Activated CD4-positive, alpha-beta T cell treated with anti-CD3 and anti-CD28 coated beads, Interleukin-10, Interleukin-2, amounts not matched to agents 100 ng/mL and 50 ng/mL, durations not matched to agents 16 hours and 8 hours (primary cell): ENCODE measurements at places on chromosomes 1 and 21.

DNA sequence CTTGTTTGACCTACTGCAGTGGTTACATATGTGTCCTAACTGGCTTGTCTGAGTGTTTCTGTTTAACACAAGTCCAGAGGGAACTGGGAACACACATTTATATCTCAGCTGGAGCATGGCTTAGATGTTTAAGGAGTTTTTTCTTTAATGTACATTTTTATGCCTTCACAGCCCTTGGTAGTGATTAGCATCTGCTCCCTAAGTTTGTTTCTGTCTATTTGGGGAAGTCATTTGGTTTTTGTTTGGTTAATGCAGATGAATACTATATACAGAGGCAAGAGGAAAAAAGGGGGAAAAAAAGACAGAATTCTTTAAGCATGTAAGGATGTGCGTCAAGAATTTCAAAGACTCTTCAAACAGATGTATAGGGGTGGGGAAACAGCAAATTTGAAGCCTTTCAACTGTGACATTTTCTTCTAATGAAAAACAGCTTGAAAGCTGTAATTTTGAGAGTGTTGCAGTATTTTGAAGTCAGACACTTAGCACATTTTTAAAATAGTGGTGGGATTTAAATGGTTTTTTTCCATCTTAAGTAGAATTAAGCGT is 15.4 kb downstream of the MACO1 start:
- no peak for DNase-seq

DNA sequence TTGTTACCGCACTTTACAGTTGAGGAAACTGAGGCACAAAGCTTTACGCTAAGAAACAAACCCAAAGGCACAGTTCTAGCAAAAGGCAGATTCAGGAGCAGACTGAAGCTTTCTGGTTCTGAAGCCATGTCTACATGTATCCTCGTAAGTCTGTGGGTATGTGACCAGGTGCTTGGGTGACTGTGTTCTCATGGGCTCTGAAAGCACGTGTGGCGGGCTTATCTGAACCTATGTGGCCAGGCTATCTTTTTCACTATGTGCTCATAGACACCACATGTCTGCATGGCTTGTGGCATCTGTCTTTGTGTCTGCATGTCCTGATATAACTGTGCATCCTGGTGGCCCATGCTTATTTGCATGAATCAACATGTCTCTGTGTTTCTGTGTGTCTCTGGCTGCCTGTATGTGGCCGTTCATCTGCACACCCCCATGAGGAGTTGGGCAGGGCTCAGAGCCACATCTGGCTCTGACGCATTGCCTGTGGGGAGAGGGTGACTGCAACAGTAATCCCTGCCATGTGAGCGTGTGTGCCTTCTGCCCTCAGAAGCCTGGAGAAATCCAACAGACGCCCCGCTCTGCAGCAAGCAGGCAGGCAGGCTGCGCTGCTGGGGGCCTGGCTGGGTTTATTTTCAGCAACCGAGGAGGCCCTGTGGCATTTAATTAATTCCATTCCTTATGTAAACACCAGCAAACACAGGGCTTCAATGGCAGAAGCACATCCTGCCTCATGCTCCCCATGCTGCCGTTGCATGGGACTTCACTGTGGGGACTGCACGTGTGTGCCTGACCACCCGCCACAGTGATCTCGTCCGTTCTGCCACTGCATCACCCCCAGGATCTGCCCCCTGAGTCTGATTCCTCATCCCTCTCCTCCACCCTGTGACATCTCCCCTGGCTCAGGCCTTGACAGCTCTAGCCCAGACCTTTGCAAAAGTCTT is 115.4 kb downstream of the TRABD2B start:
- DNase-seq: no peak

DNA sequence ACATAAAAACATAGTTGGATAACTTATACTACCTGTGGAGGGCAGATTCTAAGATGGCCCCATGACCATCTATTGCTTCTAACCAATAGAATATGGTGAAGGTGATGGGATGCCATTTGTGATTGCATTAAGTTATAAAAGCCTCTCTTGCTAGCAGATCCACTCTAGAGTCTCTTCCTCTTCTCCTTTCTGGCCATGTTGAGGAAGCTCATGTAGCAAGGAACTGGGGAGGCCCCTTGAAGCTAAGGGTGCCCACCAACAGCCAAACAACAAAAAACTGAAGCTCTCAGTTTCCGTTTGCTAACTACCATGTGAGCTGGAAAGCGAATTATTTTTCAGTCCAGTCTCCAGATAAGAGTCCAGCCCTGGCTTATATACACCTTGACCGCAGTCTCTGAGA is 16.0 kb upstream of the AGO1 start:
- no peak for DNase-seq

DNA sequence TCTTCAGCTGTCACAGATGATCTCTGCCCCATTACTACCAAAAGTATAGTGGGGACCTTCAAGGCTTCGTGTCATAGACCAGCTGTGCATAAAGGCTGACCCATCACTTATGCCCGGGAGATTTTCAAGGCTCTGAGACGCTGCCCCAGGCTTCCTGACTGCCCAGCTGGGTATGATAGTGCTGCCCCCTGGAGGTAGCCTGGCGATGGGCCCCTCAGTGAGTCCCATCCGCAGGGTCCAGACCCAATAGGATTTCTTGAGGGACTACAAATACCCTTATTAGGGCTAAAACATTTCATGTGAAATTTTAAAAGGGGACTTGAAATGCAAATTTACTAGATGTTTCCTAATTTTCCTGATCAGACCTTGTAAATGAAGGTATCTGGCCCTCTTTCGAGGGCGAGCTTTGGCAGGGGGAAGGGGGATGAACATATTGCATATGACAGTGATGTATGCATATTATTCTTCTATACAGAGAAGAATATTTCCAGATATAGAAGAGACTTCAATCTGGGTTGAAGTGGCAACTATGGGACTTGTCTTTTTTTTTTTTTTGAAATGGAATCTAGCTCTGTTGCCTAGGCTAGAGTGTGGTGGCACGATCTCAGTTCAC is 11.7 kb upstream of the FCMR start:
- DNase-seq: peak; percentile 66

- no peak for DNase-seq
Measured at GRCh38 chr1:21652101-21652936, 16.8 kb downstream of the RAP1GAP start.

DNA sequence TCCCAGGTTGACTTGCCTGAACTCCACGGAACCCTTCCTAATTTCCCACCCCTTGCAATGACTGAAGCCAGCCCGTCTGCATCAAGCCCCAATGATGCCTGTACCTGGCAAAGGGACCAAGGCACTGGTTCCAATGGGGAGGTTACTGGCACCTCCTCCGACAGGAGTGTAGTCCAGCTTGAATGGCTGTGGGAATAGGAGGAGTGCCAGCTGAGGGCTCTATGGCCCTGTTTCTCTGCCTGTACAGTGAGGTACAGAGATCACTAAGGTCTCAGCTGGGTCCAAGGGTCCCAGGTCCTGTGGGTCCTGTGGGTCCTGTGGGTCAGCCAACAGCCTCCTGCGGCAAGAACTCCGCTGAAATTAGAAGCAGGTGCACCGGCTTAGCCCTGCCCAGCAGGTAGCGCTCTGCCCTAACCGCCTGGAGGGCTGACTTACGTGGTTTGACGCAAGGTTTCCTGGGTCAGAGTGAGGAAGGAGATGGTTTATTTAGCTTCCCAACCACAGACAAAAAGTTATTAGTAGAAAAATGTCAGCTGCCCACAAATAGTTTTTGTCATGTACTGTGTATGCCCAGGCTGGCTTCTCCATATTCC is 9.9 kb upstream of the SPRR4 start:
- DNase-seq: no peak

DNA sequence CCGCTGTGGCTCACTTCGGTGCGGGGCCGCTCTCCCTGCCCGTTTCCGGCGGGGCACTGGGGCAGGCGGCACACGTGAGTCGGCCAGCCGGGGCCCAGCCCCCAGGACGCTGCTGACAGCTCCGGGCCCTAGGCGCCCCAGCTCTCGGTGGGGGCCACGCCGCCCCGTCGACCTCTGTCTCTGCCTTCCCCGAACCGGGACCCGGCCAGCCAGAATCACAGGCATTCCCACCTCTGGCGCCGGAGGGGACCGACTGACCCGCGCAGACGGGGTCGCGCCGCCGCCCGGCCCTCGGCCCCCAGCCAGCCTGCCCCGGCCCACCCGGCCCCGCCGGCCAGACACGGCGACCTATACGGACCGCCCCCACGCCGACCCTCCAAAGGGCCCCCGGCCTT is 755 bp downstream of the SCMH1 start:
- DNase-seq: peak; percentile 78

DNA sequence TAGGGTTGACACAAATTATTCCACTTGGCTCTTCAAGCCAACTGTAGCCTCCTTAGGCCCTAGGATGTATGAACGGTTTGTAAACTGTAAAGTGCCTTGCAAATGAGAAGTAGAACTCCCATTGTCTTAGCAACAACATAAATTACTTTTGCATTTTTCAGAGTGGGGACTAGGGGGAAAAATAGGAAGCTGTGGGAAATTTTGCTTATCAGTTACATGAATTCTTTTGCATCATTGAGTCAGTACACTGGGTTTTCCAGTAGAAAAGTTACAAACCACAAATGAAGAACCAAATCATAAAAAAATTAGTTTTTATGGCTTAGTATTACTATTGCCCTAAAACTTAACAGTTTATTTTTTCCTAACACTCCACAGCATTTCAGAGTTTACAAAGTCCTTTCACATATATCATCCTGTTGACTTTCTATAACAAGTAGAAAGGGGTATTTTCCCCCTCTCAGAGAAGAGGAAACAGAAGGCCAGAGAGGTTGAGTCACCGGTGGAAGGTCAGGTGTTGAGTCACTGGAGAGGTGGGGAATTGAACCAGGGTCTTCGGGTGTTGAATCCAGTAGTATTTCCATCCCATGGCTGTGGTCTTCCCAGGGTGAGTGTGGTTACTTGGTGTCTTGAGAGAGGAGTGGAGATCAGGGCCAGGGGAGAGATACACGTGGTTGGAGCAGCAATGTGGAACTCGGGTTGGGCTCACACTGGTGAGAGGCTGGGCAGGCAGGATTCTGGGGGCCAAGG is 71.9 kb upstream of the USP24 start:
- DNase-seq: no peak

GRCh38 chr1:97758541-97759057 is 162.2 kb downstream of the DPYD start:
- DNase-seq: no peak

DNA sequence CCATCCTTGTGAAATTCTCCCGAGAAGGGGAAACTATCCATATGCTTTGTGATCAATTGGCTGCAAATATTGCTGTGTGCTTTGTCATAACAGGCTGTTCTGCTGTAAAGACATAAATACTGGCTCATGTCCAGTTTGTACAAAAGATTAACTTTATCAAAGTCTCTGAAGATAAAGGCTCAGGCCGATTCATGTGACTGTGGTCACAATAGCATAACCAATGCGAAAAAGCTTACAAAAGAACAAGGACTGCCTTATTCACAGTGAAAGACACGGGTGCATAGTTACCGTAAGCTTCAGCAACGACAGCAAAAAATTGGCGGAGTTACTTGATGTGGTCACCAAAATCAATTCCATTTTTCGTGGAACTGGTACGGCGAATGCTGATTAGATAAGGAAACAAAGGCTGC is 173.6 kb upstream of the CHRM3 start:
- DNase-seq: no peak

- peak; percentile 17 for DNase-seq
Measured at GRCh38 chr1:115275216-115275615, 62.8 kb downstream of the NGF start.

DNA sequence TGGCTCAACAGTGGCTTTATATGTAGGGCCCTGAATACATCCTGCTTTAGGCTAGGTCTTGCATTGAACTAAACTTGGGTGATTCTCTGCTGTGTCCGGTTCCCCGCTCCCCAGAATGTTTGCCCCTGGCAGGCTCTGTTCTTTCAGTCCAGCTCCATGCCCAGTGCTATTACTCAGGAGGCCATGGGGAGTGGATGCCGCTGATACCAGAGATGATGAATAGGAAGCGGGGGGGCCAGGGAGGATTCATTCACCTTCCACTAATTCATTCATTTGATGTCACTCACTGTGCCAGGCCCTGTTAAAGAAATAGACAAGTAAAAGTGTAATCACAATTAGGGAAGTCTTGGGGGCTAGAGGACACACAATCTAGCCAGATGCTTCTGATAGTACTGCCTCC is 83.8 kb downstream of the TMEM53 start:
- DNase-seq: no peak

- no peak for DNase-seq
Measured at GRCh38 chr1:169345511-169345910, 22.1 kb downstream of the NME7 start.

GRCh38 chr1:38046884-38047602 is 450 bp upstream of the POU3F1 start:
- peak; percentile 84 for DNase-seq

- no peak for DNase-seq
Measured at GRCh38 chr1:17436380-17437174, 2.9 kb downstream of the RCC2 start.

DNA sequence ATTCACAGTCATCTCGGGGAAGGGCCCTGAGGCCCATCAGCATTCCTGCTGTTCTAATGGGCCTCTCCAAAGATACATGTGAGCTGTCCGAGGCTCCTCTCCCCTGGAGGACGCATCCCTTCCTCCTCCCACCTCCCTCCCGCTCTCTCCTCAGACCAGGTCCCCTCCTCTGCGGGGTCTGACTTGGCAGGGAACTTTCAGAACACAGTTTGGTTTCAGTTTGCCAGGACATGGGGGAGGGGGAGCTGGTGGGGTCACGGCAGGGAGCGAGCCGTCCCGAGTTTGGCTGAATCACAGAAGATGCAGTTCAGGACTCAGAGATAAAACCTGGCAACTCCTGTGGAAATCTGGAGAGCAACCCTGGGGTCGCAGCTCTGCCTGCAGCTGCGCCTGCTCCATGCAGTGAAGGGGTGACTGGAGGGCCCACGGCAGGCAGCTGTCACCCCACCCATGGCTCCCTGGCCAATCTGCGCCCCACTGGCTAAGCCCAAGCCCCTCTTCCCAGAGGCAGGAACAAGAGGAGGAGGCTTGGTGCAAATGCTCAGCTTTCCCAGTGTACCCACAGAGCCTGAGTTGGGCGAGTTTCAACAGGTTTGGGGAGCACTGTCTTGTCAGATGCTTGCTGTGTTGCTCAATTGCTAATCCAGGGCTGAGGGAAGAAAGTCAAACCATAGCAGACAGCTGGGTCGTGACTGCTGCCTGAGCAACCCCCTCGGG is 5.7 kb downstream of the WNT4 start:
- no peak for DNase-seq

- no peak for DNase-seq
Measured at GRCh38 chr1:235504122-235504493, at the start of gene B3GALNT2. Gene B3GALNT2, minus strand, starts transcription at chr1:235504452. Its CDS starts 200 bp downstream, at chr1:235504252.

GRCh38 chr21:26041431-26042180 is 129.0 kb downstream of the APP start:
- DNase-seq: no peak

DNA sequence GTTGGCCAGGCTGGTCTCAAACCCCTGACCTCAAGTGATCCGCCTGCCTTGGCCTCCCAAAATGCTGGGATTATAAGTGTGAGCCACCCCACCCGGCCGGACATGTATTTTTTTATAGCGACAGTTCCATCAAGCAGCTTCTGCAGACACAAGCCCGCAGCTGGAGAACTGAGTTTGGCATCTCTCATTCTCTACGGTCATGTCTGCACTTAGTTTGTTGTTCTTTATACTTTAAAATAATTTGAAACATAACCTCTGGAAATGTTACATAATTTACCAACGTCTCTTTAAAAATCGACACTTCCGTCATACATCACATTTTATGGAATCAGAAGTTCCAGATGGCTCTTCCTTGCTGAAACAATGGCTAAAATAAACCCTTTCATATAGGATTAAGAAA is 183.6 kb downstream of the DYRK1A start:
- no peak for DNase-seq
